ENCODE measurements at places on chromosomes 2 and 18.

DNA sequence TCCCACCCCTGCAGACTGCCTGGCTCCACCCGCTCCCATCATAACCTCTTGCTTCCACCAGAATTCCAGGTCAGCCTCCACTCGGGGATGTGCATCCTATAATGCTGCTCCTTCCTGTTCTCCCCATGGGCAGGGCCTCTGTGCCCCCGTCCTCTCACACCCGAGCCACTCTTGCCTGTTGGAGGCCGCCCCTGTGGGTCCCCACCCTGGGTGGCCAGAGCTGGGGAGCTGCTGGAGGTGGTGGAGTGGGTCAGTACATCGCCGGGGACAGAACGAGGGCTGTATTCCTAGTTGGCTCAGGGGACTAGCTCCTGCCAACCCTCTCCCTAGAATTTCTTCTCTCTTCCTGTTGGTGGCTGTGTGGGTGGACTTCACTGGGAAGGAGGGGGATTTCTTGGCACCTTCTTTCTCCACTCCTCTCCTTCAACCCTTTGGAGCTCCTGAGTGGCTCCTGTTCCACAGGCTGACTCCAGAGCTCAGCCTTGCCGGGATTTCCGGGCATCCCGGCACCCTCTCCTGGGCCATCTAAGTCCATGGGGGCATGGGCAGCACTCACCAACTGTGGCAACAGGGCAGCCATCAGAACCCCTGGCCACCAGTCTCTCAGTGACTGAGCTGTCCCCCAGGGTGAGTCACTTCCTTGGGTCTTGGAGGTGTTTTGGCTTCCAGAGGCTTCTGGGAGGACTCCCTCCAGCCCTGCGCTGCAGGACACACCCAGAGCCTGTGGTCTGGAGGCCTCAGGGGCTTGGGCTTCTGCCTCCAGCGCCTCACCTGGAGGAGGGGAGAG lies 88.2 kb upstream of the MCFD2 start:
- no peak for DNase-seq

DNA sequence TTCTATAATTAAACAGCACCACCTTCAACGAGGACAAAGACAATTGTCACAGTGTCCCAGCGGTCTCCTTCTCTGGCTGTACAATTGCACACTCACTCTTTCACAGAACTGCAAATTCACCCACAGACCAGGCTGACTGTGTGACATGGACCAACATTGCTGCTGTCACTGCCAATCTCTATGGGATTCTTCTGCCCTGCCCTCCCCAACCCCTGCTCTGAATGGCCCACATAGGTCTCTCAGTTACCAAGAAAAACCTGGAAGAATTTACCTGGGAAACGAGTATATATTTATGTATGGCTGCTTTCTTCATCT lies 26.5 kb downstream of the LRRC30 start:
- no peak for DNase-seq

GRCh38 chr2:73227086-73227485 lies 6.0 kb downstream of the PRADC1 start:
- DNase-seq: no peak

DNA sequence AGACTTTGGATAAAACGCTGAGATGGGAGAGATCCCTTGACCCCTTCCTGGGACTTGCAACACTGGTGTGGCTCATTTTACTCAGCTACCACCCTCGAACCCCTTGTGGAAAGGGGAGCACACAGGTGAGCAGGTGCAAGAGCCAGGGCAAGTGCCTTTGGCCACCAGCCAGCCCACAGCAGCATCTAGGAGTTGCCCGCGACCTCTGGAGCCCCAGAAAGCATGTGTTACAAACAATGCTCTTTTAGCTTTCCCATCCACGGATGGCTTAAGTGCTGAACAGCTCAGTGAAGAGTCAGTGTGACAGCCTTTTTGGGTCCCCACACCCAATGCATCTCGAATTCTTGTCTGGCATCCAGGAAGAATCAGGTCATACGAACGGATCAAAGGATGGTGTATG lies 197.8 kb downstream of the MEMO1 start:
- DNase-seq: no peak

DNA sequence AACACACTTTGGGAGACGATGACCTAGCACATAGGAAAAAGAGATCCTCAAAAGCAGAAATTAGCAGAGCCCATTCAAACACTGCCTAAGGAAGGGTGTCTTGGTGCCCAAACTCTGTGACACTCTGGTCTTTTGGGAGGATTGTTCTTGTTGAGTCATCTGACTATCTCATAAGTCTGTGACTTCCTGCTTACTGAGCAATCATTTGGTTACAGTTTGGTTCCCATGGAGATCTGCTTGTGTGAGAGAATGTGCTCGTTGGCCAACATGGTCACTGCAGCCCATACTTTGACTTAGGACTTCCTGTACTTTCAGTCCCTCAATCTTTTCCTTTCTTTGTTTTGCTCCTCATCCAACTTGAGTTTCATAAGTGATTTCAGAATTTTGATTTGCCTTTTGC lies 602.9 kb downstream of the NYAP2 start:
- peak; percentile 12 for DNase-seq

- no peak for DNase-seq
These were observed 2.3 kb upstream of the HPCAL1 start for GRCh38 chr2:10300328-10300920.

GRCh38 chr2:1407950-1408675 lies 5.2 kb upstream of the TPO start:
- no peak for DNase-seq

DNA sequence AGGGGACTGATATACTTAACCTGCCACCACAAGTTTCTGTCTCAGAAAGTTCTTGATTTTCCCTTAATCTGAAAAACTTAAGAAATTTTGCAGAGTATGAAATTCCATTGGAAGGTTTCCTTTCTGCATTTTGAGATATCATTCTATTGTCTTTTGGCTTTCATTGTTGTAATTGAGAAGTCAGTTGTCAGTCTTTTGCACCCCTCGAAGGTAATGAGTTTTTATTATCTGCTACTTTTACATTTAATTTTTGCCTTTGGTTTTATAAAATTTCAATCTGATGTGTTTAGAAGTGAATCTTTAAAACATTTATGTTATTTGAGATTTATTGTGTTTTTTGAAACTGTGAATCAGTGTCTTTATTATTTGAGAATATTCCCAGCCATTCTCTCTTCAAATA lies 4.8 kb upstream of the IL36A start:
- no peak for DNase-seq

DNA sequence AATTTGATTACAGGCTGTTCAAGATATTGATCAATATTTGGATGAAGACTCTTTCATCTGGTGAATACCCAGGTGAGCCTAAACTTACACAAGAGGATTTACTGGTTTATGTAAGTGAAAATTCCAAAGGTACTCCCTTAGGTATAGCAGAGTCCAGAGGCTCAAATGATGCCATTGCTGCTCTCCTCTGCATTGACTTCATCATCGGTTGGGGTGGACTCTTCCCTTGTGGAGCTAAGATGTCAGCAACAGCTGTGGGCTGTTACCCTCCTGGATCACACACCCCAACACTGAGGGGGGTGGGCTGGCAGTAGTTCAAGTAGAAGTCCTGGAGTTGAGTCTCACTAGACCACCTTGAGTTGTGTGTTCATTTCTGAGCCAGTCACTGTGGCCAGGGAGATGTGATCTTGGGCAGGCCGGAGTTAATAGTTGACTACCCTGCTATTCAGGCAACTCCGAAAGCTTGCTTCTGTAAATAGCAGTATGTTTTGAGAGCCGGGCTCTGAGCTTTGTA lies 236.9 kb downstream of the PTPRM start:
- no peak for DNase-seq

- no peak for DNase-seq
These were observed 60.5 kb upstream of the TEX51 start for GRCh38 chr2:126837966-126838715.

DNA sequence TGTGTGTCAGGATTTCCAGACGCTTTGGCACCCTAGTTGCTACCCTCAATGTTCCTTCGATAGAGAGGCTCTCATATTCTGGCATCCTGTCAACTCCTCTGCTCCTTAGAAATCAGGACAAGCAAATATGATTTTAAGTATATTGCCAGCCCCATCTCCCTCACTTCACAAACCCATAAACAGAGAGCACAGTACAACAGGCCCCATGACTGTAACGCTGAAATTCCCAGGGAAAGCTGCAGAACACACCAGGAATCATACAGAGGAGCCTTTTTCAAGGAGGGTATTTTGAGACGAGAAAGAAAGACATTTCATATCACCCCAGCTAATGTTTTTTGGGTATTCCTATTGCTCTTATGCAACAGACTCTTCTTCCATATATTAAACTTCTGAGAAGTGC lies 162.9 kb downstream of the NAPG start:
- no peak for DNase-seq

DNA sequence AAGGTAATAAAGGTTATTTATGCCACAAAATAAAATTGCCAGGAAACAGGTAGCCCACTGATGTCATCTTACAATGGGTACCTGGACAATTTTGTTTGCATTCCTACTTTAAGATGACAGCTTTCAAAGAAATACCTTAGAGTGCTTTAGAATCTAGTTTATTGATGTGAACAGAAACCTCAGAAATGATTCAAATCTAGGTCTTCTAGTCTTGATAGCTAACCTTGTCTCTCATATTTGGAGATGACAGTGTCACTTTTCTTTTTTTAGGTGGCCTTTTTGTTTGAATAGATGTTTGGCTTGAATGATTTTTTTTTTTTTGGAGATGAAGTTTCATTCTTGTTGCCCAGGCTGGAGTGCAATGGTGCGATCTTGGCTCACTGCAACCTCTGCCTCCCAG lies 69.1 kb downstream of the PIK3C3 start:
- no peak for DNase-seq

DNA sequence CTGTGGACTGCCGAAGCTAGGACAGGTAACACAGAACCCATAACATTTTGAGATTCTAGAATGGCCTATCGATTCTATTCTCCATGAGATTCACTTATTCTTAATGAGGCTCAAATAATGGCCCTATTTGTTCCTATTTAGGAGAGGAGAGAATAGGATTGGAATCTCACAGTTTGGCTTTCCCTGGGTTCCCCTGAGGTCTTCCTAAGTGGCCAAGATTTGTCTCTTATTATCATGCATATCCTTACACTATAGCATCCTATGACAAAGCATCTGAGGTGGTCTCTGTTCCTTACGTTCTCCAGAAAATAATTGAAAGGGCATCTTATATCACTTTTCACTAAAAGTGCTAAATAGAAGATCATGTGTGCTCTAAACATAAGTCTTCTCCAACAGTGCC lies 9.5 kb downstream of the WDPCP start:
- DNase-seq: no peak

DNA sequence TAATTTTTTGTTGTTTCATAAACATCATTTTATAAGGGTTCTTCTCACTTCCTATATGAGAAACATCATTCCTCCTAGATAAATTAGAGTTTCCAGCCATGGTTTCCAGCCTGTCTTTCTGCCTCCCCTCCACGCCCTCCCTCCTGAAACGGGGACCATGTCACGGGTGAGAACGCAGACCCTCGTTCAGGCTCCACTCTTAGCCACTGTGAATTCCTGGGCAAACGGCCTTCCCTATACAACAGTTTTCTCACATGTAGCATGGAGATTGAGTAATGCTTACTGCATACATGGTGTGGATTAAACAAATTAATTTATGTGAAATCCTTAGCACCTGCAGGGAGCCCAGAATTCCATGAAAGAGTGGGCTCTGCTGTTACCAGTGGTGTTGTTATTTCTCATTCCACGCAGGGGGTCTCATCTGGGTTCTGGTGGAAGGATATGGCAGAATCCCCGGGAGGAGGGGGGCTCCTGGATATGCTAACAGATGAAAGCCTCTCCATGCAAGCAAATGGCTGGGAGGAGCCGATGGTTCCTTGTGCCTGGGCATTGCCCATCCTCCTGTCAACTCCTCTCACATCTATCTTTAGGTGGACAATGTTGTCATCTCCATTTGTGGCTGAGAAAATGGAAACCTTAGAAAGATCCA lies 54.0 kb upstream of the TWIST2 start:
- DNase-seq: no peak

DNA sequence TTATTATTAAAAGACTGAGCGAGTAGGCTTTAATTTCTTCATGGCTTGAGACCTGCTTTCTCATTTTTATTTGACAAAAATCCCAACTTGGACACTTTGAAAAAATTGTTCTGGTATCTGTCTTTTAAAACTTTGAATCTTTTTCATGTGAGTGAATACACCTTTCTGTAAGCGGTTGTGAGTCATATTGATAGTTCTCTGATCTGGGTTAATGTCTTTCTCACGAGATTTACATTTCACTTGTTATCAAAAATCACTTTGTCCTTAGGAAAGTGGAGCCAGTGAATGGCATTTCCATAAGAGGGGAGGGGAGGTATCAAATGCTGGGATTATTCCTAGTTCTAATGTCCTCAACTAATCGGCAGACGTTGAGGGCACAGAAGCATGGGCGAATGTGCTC lies 36.3 kb downstream of the ATP9B start:
- no peak for DNase-seq

- DNase-seq: no peak
These were observed at the start of gene HOXD10 for GRCh38 chr2:176115883-176116813. Gene HOXD10 (plus strand): TSS chr2:176116778. CDS start chr2:176116834, 56 bp downstream.

DNA sequence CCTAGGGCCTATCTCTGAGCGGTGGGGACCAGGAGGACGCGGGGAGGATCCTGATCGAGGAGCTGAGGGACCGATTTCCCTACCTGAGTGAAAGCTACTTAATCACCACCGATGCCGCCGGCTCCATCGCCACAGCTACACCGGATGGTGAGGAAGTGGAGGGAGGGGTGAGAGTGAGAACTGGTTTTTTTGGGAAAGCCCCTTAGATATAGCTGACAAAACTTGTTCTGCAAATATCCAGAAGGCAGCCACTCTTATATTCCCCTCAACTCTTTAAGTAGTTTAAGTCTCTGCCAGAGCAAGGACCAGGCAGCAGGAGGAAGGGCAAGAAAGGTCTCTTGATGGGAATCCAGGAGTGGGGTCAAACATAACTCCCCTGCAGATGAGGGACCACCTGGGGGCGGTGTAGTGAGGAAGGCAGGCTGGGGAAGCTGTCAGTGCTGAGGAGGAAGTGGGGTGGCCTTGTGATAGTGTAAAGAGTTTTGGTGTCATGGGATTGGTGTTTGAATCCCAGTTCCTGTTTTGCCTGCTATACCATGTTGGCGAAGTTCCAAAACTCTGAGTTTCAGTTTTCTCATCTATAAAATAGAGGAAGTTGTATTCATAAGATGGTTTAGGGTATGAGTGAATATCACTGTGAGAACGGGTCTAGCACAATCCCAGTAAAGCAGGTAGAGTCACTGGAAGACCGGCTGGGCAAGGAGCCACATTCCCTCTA lies 3.4 kb downstream of the NAGK start:
- no peak for DNase-seq

DNA sequence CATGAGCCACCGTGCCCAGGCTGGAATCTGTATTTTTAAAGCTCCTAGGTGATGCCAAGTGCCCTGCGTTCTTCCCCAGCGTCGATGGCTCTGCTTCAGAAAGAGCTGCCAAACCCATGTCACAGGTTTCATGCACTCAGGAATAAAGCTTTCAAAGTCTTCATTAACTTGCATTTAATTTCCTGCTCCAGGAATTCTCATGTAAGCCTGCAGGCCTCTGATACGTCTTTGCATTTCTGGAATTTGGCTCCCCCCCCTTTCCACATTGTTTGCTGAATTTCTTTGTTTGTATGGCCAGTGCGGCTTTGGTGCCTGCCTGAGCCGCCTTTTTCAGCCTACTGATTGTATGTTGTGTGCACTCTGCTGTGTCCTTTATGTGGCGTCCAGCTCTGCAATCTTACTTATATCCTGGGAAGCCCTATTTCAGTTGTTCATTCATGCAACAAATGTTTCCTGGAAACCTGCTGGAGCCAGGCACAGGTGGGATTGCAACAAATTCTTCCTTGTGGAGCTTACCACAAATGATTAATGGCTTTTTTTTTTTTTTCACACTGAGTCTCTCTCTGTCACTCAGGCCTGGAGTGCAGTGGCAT lies 17.9 kb upstream of the OTOF start:
- peak; percentile 40 for DNase-seq

GRCh38 chr2:136363470-136363869 lies 245.5 kb upstream of the CXCR4 start:
- no peak for DNase-seq

- no peak for DNase-seq
These were observed 161.2 kb upstream of the EPAS1 start for GRCh38 chr2:46135958-46136357.
